ENCODE measurements at places on chromosomes 3 and 15. TPM values are rescaled to one million over a fixed set of nuclear protein-coding genes. Genes with fewer than 3 reads are reported as not detected.
A peak's percentile ranks its signal among the peaks of the same experiment; 100 is the strongest.

DNA sequence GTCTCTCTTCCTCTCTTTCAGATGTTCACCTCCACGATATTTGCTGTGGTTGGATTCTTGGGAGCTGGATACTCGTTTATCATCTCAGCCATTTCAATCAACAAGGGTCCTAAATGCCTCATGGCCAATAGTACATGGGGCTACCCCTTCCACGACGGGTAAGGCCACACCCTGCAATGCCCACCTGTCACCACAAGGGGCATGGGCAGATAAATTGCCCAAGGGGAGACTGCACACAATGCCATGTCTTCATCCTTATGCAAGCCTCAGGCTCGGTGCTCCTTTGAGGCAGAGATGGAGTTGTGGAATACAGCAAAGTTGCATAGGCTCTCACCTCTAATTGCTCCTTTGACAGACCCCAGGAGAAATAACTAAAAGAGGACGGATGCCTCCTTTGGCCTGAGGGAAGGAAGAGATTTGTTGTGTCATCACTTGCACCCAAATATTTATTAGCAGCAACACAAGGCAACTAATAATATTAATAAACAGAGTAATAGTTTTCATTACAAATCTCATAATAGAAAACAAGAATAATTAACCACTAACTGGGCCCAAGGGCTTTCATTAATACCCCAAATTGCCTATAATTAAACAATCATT, 13.2 kb downstream of the TM4SF4 start:
- DNase-seq, result peak; percentile 64

- peak; percentile 73 for DNase-seq
Observed at GRCh38 chr3:9727041-9727595, 4.4 kb upstream of the BRPF1 start.

- no peak for DNase-seq
Observed at GRCh38 chr15:101646672-101647071, 5.5 kb downstream of the TM2D3 start.

- DNase-seq, result no peak
Observed at GRCh38 chr3:114764056-114764492, 383.0 kb downstream of the ZBTB20 start.

DNA sequence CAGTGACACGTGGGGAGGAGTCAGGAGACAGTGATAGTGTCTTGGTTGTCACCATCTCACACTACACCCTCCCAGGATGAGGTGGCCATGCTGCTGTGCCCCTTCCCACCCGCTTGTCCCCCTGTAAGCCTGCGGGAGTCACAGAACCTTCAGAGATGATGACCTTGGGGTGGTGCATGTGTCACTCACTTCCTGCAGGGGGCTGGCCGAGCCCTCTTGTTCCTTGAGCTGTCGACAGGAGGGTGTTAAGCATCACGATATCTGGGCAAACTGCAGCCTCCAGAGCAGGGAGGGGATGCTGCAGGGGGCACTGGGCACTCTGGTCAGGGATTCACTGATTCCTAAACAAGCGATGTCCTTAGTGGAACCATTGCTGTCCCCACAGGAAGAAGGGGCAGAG, 27.7 kb downstream of the FAH start:
- no peak for DNase-seq

DNA sequence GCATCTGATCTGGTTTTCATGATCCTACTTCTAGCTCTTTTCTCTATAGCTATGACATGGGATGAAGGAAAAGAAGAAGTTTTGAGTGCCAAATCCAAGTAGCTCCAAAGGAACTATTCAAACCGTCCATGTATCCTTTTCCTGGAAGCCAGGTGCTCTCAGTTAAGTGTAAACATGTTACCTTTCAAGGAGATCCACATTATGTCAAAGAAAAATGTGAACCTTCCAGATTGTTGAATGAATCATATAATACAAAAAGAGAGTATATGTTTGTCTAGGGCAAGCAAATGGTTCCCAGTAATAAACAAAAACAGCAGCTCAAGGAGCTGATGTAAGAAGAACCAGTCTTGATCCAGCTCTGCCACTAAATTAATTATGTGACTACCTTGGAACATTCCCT, 534.9 kb downstream of the MAGI1 start:
- no peak for DNase-seq

GRCh38 chr3:146342989-146343388, 92.1 kb upstream of the PLSCR4 start:
- no peak for DNase-seq

DNA sequence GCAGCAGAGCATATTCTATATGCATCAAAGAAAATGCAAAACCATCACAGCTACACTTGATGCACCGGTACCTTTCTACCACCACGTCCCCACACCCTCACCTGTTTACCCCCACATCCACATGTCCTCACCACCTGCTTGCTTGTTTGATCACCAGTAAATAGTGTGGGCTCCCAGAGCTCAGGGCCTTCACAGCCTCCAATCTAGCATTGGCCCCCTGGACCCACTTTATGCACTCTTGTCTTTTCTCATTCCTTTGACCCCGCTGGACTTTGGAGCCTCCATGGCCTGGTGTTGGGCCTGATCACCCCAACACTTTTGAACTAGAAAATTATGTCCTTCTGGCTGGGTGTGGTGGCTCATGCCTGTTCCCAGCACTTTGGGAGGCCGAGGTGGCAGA, 190.1 kb downstream of the PDE8A start:
- no peak for DNase-seq

- no peak for DNase-seq
Observed at GRCh38 chr3:131233900-131234668, 147.5 kb upstream of the NUDT16 start.

DNA sequence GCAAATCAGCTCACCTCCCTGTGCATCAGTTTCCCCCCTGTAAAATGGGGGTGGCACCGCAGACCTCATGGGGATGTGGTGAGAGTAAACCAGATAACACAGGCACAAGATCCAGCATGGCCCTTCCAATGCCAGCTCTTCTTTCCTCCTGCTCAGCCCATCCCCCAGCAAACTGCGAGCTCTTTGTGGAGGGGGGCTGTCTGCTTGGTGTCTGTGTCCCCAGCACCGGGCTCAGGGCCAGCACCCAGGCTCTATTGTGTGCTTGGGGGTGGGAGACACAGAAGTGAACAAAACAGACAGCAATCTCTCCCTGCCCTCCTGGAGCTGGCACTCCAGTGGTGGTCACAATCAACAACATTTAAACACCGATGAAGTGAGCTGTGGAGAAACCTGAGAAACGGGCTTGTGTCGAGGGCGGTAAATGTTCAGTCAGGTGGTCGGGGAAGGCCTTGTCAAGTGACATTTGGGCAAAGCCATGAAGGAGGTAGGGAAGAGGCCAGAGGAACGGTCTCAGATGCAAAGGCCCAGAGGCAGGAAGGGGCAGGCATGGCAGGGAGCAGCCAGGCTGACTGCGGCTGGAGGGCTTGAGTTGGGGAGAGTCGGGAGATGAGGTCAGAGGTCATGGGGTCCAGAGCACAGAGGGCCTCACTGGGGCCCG, 28.4 kb downstream of the GRIP2 start:
- DNase-seq, result no peak

- no peak for DNase-seq
Observed at GRCh38 chr15:57122080-57122840, 203.8 kb downstream of the TCF12 start.

GRCh38 chr3:51384055-51384725, 901 bp upstream of the MANF start:
- DNase-seq, result no peak

Gene PCYT1A
- total RNA-seq, result 34.4 TPM

Gene CCK
- total RNA-seq, result not detected

Gene FXR1
- total RNA-seq, result 158 TPM

Gene CHRNA7
- total RNA-seq, result 10.0 TPM

Gene AQP9
- total RNA-seq, result not detected

Gene GNAT1
- total RNA-seq, result not detected

Gene RPL32
- 3,581 TPM for total RNA-seq
